ENCODE measurements at places on chromosomes 5 and 9.

DNA sequence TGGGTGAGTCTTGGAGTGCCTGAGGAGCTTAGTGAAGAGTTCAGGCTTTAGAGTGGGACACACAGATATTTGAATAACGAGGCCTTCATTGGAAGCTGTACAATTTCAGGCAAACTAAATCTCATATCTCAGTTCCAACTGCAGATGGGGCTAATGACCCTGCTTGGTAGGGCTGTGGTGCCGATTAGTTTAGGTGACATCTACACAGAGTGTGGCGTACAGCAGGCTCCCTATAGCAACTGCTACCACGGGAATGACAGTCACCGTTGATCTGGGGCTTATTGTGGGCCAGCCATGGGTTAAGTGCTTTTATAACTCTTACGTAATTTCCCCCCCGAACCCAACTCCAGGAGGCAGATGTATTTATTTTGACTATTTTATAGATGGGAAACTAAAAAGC, 70.8 kb downstream of the FAT2 start:
- no peak for DNase-seq

DNA sequence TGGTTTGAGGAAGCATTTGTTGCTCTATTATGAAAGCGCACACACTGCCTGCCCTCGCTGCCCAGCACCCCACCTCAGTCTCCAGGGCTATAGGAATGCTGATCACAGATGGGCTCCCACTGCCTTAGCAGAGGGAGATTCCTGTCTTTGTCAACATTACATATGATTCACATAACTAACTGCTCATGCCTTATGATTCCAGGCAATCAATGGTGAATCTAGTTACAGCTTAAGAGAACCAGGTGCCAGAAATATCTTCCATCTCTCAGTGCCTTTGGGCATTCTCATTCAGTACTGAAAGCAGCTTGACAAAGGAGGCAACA, 458.9 kb upstream of the C9orf72 start:
- no peak for DNase-seq

DNA sequence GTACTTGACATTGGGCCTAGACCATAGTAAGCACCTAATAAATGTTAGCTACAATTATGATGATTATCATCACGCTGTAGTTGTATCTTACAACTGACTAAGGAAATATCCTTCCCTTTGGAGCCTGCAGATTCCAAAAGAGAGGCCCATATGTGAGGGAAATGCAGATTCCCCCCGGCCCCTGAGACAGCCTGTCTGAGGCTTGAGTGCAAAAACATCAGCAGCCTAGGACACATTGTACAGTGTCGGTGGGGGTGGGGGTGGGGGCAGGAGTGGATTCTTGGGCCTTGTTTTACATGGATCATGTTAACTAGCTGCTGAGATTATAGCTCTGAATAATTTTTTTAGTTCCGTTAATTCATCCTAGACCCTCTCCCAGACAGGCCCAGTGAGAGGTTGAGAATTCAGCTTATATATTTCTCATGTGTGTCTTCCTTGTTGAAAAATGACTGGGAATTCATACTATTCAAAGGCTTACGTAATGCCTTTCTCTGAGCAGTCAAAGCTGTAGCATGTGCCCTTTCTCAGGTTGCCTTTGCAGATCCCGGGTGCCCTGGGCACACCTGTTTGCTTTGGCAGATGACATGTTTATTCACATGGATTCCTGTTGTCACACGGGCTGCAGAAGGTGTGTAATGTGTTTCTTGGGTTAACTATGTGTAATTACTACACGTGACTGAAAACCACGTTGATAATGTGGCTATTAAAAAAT, 262.8 kb downstream of the NR3C1 start:
- no peak for DNase-seq

DNA sequence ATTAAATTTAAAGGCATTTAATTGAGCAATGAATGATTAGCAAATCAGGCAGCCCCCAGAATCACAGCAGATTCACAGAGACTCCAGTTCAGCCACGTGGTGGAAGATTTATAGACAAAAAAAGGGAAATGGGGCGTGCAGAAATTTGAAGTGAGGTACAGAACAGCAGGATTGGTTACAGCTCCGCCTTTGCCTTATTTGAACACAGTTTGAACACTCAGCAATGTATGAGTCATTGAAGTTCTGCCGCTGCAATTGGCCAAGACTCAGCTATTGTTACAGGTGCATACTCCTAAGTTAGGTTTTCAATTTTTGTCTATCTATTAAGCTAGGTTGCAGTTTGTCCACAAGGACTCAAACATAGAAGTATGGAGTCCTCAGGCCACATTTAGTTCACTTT, 157.7 kb upstream of the SLC12A2 start:
- DNase-seq: no peak

GRCh38 chr9:104905153-104905901, 22.6 kb downstream of the ABCA1 start:
- DNase-seq: no peak

DNA sequence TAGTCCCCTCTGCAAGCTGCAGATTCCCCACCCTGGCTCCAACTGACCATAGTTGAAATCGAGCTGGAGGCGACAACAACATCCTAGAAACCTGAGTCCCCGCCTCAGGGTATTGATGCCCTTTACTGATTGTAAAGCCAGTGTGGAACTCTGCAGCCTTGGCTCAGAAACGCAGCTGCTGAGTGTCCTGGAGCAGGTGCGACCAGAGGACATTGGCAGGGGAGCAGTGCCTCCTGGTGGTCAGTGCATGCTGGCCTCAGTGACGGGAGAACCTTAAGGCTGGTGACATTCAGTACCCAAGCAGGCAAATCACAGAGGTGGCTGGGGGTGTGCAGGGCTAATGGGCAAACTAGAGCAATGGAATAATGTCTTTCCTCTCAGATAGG, 20.4 kb upstream of the ZNF354B start:
- DNase-seq: peak; percentile 10

DNA sequence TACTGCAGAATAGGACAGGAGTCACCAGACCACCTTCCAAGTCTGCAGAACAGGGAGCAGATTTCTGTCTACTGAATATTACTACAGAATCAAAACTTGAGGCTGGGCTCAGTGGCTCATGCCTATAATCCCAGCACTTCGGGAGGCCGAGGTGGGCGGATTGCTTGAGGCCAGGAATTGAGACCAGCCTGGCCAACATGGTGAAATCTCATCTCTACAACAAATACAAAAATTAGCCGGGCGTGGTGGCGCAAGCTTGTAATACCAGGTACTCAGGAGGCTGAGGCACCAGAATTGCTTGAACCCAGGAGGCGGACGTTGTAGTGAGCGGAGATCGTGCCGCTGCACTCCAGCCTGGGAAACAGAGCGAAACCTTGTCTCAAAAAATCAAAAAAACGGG, 710.8 kb upstream of the WWC1 start:
- DNase-seq: no peak

DNA sequence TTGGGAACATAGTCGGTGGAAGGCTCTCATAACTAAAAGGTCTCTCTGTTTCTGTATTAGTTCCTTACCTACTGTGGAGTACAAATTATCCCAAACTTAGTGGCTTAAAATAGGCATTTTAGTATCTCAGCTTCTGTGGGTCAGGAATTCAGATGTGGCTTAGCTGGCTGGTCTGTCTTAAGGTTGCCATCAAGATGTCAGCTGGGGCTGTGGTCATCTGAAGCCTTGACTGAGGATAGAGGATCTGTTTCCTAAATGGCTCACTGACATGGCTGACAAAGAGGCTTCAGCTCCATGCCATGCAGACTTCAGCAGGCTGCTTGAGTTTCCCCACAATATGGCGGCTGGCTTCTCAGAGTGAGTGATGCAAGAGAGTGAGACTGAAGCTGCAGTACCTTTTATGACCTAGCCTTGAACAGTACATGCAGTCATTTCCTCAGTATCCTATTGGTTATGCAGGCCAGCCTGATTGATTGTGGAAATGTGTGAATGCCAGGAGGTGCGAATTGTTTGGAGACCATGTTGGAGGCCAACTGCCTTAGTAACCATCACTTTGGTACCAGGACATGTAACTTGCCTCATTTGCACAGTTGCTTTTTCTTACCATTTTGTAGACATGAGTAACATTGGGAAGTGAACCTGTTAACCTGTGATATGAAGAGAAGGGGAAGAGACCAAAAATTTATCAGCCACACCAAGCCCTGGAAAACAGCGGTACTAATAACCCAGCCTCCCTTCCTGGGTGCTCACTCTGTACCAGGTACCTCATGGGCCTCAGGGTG, 152.8 kb upstream of the IER5L start:
- DNase-seq: no peak
